AG04450 (cell line): ENCODE measurements at places on chromosomes 12 and 14.

DNA sequence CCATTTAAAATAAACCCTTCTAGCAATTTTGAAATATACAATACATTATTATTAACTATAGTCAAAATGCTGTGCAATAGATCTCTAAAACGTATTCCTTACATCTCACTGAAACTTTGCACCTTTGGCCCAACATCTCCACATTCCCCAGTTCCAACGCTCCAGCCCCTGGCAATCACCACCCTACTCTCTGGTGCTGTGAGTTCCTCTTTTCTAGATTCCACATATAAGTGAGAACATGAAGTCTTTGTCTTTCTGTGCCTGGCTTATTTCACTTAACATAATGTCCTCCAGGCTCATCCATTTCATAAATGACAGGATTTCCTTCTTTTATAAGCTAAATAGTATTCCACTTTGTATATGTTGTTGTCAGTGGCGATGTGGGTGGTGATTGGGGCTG, 194.7 kb upstream of the RTL1 start:
- no peak for DNase-seq

DNA sequence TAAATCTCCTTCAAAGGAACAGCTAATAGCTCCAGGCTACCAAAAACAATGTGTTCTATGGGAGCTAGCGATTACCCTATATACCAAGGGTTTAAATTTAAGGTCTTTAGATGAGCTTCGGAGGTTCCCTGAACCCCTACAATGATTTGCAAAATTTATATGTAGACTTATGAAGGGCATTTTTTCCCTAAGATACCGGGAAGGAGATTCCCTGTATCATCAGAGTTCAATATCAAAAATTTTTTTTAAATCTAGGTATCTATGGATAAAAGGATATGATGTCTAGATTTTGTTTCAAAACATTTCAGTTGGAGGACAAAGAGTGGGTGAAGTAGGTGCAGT, 17.9 kb upstream of the COL2A1 start:
- DNase-seq, result no peak

GRCh38 chr12:24982250-24982649, 33.3 kb upstream of the BCAT1 start:
- no peak for DNase-seq

GRCh38 chr14:84442521-84442920, 1087.4 kb upstream of the FLRT2 start:
- no peak for DNase-seq

- DNase-seq, result peak; percentile 24
Measured at GRCh38 chr14:32259368-32260013, 56.4 kb upstream of the RNU6-8 start.

DNA sequence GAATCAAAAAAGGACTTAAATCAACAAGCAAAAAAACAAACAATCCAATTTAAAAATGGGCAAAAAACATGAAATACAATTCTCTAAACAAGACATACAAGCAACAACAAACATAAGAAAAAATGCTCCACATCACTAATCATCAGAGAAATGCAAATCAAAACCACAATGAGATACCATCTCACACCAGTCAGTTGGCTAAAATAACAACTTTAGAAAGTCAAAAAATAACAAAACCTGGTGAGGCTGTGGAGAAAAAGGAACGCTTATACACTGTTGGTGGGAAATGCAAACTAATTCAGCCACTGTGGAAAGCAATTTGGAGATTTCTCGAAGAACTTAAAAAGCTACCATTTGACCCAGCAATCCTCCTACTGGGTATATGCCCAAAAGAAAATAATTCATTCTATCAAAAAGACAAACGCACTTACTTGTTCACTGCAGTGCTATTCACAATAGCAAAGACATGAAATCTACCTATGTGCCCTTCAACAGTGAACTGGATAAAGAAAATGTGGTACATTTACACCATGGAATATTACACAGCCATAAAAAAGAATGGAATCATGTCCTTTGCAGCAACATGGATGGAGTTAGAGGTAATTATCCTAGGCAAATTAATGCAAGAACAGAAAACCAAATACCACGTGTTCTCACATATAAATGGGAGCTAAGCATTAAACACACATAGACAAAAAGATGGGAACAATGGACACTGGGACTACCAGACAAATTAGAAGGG, 26.9 kb downstream of the PRKD1 start:
- no peak for DNase-seq

DNA sequence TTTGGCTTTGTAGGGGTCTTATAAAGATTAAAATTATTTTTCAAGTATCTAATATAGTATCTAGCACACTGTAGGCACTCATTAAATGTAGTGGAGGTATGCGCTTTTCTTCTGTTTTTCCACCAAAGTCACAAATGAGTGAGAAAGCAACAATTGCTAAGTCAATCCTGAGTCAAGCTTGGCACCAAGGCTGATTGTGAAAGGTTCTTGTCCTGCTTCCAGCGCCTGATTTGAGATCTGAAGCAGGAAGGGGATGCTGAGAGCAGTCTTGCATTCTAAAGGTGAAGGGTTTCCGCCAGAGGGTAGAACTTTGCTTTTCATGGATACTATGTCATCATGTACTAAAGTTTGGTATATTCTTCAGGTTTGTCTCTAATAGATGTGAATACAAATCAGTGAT, 64.9 kb upstream of the DAAM1 start:
- DNase-seq, result no peak

- DNase-seq, result no peak
Measured at GRCh38 chr12:99068993-99069747, 424.1 kb downstream of the APAF1 start.

- DNase-seq, result no peak
Measured at GRCh38 chr14:20417250-20418186, 4.2 kb upstream of the TEP1 start.

DNA sequence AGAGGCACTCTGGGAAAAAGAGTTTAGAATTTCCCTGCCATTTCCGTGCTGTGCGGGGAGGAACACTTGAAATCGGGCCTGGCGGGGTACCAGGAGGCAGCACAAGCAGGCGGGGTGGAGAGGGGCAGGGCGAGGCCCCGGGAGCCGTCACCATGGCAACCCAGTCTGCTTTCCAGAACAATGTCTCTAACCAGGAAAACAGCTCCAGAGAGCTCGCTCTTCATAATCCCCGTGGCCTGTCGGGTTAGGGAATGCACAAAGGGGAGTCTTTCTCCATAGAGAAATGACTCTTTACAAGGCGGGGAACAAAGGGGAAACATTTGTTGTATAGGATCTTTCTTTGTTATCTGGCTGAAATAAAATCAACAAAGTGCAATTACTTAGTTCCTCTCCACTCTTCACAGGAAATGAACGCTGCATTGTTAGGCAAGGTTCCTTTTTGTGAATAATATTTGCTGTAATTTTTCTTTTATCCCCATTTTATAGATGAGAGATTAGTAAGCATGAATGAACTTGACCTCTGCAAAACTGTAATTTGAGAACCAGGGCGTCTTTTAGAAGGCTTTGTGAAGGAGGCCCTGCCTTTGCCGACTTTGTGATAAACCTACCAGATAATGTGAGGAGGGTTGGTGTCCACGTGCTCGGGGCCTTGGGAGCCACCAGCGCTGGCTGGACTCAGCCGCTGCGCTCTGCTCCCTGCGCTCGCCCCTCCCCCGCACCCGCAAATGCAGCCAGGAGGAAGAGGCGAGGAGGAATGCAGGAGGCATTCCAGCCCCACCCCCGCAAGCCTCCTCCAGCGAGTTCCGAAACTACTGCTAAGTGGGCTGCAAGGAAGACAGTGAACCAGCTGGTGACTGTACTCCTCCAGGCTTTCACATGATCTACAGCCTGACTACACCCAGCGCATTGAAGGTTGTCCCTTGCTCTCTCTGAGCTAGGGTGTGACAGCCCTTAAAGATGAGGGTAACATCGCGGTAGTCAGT, 105.2 kb upstream of the ATF7IP start:
- DNase-seq, result peak; percentile 81

DNA sequence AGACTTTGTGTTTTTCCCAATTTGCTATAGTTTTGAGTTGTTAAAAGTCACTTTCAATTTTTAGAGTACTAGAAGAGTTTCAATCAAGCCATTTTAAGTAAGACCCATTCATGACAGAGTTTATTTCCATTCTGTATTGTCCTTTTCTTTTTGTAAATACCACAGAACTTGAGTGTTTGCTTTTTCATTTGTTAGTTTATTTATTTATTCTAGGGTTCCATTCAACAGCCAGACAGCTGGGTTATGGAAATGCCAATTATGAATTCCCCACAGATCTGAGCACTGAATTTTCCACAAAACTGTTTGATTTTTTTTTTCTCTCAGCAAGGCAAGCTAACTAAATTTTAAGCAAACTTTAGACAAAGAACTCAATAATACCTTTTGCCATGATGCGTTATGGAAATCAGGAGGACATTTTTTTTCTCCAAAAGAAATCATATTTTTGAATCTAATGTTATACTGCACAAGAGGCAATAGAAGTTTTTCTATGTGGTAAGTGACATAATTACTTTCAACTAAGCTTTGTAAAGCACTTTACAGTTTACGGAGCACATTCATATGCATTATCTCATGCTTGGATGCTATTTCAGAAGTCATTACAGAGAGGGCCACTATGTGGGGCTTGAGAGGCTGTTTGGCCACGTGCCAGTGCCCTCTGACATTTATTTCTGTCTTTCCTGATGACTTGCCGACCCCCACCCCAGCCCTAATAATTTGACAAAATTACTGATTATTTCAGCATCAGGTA, 181.5 kb downstream of the VRK1 start:
- no peak for DNase-seq

- DNase-seq, result peak; percentile 87
Measured at GRCh38 chr12:7994731-7995205, 37.7 kb upstream of the FOXJ2 start.

GRCh38 chr12:27297566-27297965, 35.1 kb upstream of the BMAL2 start:
- DNase-seq, result no peak

DNA sequence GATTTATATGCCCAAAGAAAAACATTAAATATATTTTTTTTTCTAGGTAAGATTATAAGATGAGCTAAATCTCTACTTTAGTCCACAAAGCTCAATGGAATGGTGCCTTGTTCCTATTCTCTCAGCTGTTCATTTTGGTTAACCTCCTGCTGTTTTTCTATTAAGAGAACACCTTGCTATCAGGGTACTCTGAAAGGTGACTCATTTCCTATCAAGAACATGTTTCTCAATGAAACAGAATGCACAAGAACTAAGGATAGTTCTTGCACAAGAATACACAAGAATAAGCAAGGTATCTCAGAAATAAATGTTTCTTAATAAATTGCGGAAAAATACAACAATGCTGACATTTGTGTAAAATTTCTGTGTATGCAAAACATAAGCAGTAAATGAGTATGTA, 14.1 kb downstream of the ABCD2 start:
- no peak for DNase-seq

DNA sequence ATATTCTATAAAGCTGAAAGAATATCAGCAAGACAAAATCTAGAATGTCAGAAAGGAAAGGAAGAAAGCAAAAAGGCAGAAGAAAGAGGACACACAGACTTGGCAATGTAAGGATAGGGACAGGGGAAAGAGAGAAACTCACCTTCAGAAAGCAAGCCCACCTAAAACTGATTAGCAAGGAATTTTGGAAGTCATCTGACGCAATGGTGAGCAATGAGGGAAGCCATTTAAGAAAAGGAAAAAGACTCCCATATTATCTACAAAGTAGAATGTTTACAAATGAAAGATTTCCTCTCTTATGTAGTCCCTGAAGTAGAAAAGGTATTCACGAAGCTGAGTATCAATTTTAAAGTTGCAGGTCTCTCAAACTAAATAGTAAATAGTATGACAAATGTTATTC, 35.2 kb upstream of the FOXG1 start:
- DNase-seq, result no peak

DNA sequence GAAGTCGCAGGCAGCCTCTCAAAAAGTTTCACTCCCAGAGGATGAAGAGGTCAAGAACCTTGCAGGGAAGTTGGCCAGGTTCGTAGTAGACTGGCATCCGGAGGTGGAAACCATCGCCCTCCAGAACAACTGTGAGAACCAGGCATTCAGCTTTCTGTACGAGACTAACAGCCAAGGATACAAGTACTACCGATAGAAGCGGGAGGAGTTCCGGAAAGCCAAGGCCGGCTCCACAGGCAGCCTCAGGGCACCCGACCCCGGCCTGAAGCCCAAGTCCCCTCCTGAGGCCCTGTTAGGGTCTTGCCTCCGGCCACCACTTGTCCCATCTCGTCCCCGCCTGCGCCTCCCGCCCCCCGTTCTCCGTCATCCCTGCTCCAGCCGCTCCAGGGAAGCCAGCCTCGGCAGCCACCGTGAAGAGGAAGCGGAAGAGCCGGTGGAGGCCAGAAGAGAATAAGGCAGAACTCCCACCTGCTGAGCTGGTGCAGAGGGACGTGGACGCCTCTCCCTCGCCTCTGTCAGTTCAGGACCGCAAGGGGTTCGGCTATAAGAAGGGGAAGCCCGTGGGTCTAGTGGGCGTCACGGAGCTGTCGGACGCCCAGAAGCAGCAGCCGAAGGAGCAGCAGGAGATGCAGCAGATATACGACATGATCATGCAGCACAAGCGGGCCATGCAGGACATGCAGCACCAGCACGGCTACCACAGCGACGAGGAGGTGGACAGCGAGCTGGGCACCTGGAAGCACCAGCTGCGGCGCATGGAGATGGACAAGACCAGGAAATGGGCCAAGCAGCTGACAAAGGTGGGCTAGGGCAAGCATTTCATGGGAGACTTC, 366.8 kb upstream of the ATXN7L3B start:
- no peak for DNase-seq

DNA sequence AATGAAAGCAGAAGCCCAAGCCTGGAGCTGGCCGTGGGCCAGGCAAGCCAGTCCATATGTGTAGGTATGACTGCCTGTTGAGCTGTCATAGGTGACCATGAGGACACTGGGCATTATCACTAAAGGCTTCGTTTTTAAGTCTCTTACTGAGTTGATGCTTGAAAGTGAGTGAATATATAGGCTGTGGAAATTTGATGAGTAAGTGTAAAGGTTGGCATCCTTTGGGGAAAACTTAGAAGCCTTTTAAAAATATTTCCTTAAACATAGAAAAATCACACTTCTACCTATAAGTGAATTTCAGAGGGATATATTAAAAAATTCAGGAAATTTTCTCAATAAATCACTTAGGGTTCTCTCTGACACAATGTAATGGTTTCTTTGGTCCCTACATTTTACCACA, 396.5 kb downstream of the FOXG1 start:
- no peak for DNase-seq

GRCh38 chr12:43285159-43285598, 266.8 kb downstream of the ADAMTS20 start:
- DNase-seq, result peak; percentile 93

GRCh38 chr12:102682366-102683289, 202.3 kb upstream of the IGF1 start:
- no peak for DNase-seq
